Bronchial epithelial cell (primary cell): ENCODE measurements at places on chromosomes 3 and 15. TPM values are rescaled to one million over a fixed set of nuclear protein-coding genes. Genes with fewer than 3 reads are reported as not detected.

Gene GABRB3
- 1.1 and 1.4 TPM in 2 replicates for total RNA-seq

Gene INSYN1
- under 0.01 and 1.2 TPM in 2 replicates for total RNA-seq

Gene ADGRG7
- total RNA-seq = under 0.01 TPM in 1 of 2 replicates, not detected in the other

Gene CCR2
- 0.13 TPM in 1 of 2 replicates, not detected in the other for total RNA-seq

Gene CD200R1
- under 0.01 TPM in 1 of 2 replicates, not detected in the other for total RNA-seq

Gene SKOR1
- under 0.01 TPM in 2 replicates for total RNA-seq

Gene PPP1R14D
- total RNA-seq = not detected in 2 replicates

Gene LSMEM2
- under 0.01 TPM in 1 of 2 replicates, not detected in the other for total RNA-seq

Gene IQCF5
- 0.53 TPM in 1 of 2 replicates, not detected in the other for total RNA-seq

Gene DPPA2
- total RNA-seq = not detected in 2 replicates

Gene ZNF445
- 4.2 and 5.8 TPM in 2 replicates for total RNA-seq

Gene CFAP100
- total RNA-seq = not detected in 2 replicates

Gene TRAT1
- not detected in 2 replicates for total RNA-seq

Gene MTHFS
- 32.5 and 33.4 TPM in 2 replicates for total RNA-seq

Gene C15orf62
- total RNA-seq = 1.8 and 2.7 TPM in 2 replicates

Gene GRM7
- total RNA-seq = not detected in 2 replicates

Gene TIMP4
- 1.1 and 2.6 TPM in 2 replicates for total RNA-seq

Gene GOLGA8G
- not detected in 2 replicates for total RNA-seq

Gene TXNRD3
- 9.9 and 10.3 TPM in 2 replicates for total RNA-seq

Gene DVL3
- total RNA-seq = 22.6 and 30.2 TPM in 2 replicates

Gene C2CD4A
- total RNA-seq = 0.53 and 1.3 TPM in 2 replicates

Gene NRG4
- 0.13 TPM in 1 of 2 replicates, not detected in the other for total RNA-seq

Gene NISCH
- total RNA-seq = 30.5 and 42.9 TPM in 2 replicates

Gene CHRD
- total RNA-seq = not detected in 2 replicates
